ENCODE measurements at places on chromosomes 4 and X. TPM values are rescaled to one million over a fixed set of nuclear protein-coding genes. Genes with fewer than 3 reads are reported as not detected.

DNA sequence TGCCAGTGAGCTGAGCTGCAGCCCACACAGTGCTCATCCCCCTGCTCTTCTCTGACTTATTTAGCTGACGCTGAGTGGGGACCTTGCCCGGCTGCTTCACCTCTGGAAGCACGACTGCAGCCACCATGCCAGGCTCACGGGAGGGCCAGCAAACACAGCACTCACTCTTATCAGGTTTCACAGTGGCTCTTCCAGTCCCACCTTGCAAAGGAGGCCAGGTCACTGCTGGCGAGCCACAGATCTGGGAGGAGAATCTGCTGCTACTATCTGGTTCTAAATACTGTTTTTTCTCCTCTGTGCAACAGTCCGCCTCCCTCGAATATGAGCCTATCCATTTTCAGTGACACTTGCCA, 6.7 kb upstream of the SPON2 start:
- no peak overlapping the region for H3K4me3 ChIP-seq
- H3K36me3 ChIP-seq, result no peaks in the 10 kb centered on the region
- H3K27ac ChIP-seq, result no peak overlapping the region

GRCh38 chr4:161767116-161767515, 396.7 kb downstream of the FSTL5 start:
- H3K36me3 ChIP-seq, result no peaks in the 10 kb centered on the region
- H3K27me3 ChIP-seq, result no peaks in the 10 kb centered on the region
- H3K4me1 ChIP-seq, result no peaks in the 10 kb centered on the region
- H3K27ac ChIP-seq, result no peak overlapping the region
- H3K4me3 ChIP-seq, result no peak overlapping the region

Gene IL1RAPL1
- total RNA-seq, result not detected

GRCh38 chr4:38315286-38315685, 348.7 kb upstream of the KLF3 start:
- no peak overlapping the region for H3K4me3 ChIP-seq
- no peak overlapping the region for H3K27ac ChIP-seq
- DNase-seq, result no peak

Gene SULT1B1
- not detected for total RNA-seq

Gene HSFX3
- total RNA-seq, result not detected

Gene ART3
- not detected for total RNA-seq

- no peak overlapping the region for H3K27ac ChIP-seq
- H3K27me3 ChIP-seq, result no peaks in the 10 kb centered on the region
- no peaks in the 10 kb centered on the region for H3K36me3 ChIP-seq
- H3K4me1 ChIP-seq, result no peaks in the 10 kb centered on the region
Measured at GRCh38 chr4:47686294-47686872, 151.5 kb downstream of the CORIN start.

- H3K36me3 ChIP-seq, result no peaks in the 10 kb centered on the region
- no peaks in the 10 kb centered on the region for H3K4me1 ChIP-seq
Measured at GRCh38 chrX:74422576-74423288, 1.4 kb downstream of the SLC16A2 start.

- H3K27ac ChIP-seq, result no peak overlapping the region
- DNase-seq, result no peak
- no peaks in the 10 kb centered on the region for H3K27me3 ChIP-seq
- no peak overlapping the region for H3K4me3 ChIP-seq
Measured at GRCh38 chrX:123920105-123920785, 41.3 kb upstream of the STAG2 start.

DNA sequence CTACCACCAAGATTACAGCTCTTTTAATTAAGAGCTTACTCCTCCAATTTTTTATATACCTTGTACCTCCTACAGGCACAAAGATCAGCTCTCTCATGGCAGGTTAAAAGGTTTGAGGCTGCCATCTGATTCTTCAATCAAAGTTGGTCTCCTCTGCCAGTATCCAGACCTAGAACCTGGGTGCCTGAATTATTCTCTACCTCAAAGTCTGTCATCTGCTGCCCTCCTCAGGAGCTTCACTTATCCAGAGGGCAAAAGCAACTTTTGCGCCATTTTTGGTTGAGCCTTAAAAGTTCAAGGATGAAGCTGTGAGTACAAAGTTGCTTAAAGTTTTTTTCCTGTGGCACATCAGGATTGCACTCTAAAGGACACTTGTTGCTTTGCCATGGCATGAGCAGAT, 343.7 kb upstream of the PPP1R2C start:
- no peaks in the 10 kb centered on the region for H3K27me3 ChIP-seq
- no peak overlapping the region for H3K27ac ChIP-seq

Gene RRAGB
- 11.9 TPM for total RNA-seq

GRCh38 chrX:71178908-71179307, 34.3 kb downstream of the NLGN3 start:
- no peaks in the 10 kb centered on the region for H3K27me3 ChIP-seq
- DNase-seq, result peak; percentile 31
- H3K27ac ChIP-seq, result no peak overlapping the region
- H3K4me1 ChIP-seq, result no peaks in the 10 kb centered on the region

- no peak overlapping the region for H3K27ac ChIP-seq
- no peak for DNase-seq
- H3K4me3 ChIP-seq, result no peak overlapping the region
- no peaks in the 10 kb centered on the region for H3K27me3 ChIP-seq
Measured at GRCh38 chr4:153804722-153805121, 15.8 kb upstream of the SFRP2 start.

DNA sequence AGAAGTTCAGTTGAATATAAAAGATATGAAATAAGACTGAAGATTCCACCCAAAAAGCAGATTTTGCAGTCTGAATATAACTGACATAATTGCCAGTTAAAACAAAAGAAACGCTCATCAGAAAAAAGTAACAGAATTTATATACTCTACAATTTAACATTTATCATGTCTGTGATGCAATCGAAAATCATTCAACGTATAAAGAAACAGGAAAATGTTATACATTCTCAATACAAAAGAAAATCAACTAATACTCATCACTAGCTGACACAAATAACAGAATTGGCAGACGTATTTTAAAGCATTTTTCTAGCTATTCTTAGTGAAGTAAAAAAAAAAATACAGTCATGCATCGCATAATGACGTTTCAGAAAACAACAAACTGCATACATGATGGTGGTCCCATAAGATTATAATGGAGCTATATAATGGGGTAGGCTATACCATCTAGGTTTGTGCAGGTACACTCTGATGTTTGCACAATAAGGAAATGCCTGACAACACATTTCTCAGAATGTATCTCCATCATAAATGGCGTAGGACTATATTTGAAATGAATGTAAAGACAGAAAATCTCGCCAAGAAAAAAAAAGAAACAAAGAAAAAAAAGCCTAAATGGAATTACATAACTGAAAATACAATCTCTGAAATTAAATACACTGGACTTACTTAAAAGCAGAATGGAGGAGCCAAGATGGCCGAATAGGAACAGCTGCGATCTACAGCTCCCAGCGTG, 34.3 kb downstream of the OR13H1 start:
- no peak overlapping the region for H3K4me3 ChIP-seq
- no peak overlapping the region for H3K27ac ChIP-seq
- no peaks in the 10 kb centered on the region for H3K36me3 ChIP-seq

DNA sequence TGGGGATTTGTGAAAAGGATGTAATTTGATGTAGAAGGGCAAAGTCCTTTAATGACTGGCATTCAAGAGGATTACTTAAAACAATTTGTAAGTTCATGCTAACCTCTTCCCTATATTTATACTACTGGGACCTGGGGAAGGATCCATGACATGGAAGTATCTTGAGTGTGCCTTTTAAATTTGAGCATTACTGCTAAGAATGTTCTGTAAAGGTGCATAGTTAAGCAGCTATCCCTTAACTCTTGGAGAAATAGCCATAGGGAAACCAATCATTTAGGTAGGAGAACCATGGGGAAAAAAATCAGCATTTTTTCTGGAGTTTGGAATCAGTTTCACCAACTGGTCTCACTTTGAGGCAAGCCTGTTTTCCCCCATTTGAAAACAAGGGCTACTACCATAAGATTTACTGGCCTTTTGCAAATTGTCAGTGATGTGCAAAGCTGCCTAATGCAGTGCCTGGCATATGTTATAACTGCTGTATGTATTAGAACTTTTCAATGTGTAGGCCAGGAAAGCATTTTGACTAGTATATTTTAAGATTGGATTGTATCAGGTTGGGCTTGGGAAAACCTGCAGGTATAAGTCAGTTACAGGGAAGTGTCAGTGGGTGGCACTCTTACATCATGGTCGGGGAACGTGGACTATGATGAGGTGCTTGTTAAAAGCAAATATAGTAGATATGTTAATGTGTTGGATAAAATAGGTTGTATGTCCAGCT, 72.1 kb downstream of the PRSS12 start:
- no peaks in the 10 kb centered on the region for H3K27me3 ChIP-seq
- H3K36me3 ChIP-seq, result peaks cover 5% of the 10 kb centered on the region
- peak; percentile 38 for DNase-seq
- peak overlapping the region; percentile 80 for H3K27ac ChIP-seq
- peaks cover 13% of the 10 kb centered on the region for H3K4me1 ChIP-seq

DNA sequence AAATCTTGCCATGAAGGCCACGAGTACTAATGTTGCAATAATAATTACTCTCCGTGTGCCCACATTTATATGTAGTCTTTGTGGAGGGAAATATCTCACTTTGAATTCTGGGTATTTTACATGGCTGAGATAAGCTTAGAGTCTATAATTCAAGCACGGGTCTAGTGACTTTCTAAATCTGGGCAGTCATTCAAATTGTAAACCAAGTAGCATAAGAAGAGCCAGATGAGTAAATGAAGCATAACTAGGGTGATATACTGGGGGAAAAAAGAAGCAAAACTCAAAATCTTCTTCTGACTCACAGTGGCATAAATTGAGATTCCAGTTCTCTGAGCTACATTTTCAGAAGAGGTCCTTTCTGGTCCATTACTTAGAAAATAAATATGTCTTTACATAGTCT, 53.0 kb downstream of the MAPK10 start:
- H3K4me1 ChIP-seq, result no peaks in the 10 kb centered on the region
- no peak overlapping the region for H3K4me3 ChIP-seq
- no peaks in the 10 kb centered on the region for H3K27me3 ChIP-seq

- H3K27me3 ChIP-seq, result no peaks in the 10 kb centered on the region
- no peak overlapping the region for H3K4me3 ChIP-seq
- H3K4me1 ChIP-seq, result no peaks in the 10 kb centered on the region
- H3K36me3 ChIP-seq, result no peaks in the 10 kb centered on the region
- no peak for DNase-seq
Measured at GRCh38 chr4:73446336-73446938, 10.4 kb downstream of the AFP start.

Gene VEGFD
- total RNA-seq, result not detected

DNA sequence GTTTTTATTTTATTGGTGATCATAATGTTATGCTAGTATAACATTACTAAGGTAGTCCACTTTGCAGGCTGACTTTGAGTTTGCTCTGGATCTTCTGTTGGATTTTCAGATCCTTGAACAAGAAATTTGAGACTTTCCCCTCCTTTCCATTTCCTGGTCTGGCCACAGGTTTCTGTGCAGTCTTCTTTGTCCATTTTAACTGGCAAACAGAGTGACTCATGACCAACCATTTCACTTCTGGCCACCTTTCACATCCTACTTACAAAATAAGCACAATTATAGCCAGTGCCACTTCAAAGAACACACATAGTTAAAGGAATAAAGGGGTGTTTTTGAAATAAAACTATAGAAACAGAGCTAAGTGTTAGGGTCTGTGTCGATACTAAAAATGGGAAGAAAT, 8.4 kb downstream of the ANK2 start:
- H3K36me3 ChIP-seq, result no peaks in the 10 kb centered on the region
- H3K4me1 ChIP-seq, result no peaks in the 10 kb centered on the region
- H3K27me3 ChIP-seq, result no peaks in the 10 kb centered on the region
- H3K27ac ChIP-seq, result no peak overlapping the region
- no peak overlapping the region for H3K4me3 ChIP-seq

GRCh38 chr4:137961051-137961438, 281.1 kb downstream of the SLC7A11 start:
- no peaks in the 10 kb centered on the region for H3K27me3 ChIP-seq
- H3K4me3 ChIP-seq, result no peak overlapping the region
- no peaks in the 10 kb centered on the region for H3K36me3 ChIP-seq

Gene TMEM47
- 0.10 TPM for total RNA-seq

DNA sequence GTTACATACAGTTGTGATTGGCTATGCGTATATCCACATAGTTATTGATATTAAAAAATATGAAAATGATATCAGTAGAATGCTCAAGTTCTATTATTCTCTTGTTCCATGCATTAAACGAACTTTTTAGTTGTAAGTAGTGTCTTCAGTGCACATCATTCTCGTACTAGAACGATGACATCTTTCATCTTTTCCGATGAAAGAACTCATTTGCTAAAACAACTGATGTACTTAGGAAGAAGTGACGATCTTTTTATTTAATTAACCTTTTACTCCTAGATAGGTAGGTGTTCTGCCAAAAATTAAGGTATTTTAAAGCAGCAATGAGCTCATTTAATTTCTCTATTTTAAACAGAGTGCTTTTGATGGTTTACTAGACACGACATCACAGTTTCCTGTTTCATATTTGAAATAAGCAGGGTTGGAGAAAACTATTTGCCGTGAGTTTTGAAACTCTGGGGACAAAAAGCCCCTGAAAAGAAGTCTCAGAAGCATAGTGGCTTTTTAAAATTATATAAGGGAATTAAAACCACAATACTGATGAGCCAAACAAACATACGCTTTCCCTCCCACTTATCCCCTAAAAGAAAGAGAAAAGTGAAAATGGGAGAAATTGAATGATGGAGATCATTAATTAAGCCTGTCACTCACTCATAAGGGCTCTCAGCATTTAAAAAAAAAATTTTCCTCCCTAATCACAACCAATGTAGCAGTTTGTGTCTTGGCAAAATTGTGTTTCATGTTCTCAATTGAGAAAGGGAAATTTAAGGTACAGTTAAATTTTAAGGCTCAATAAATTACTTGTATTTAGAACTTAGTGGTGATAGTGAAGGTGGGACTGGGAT, 25.6 kb downstream of the SPRY1 start:
- no peak for DNase-seq
- H3K27ac ChIP-seq, result no peak overlapping the region
- H3K36me3 ChIP-seq, result no peaks in the 10 kb centered on the region
- H3K4me3 ChIP-seq, result no peak overlapping the region

- no peaks in the 10 kb centered on the region for H3K4me1 ChIP-seq
- no peaks in the 10 kb centered on the region for H3K36me3 ChIP-seq
- H3K4me3 ChIP-seq, result no peak overlapping the region
- H3K27ac ChIP-seq, result no peak overlapping the region
- no peak for DNase-seq
Measured at GRCh38 chrX:72584163-72584562, 11.5 kb upstream of the HDAC8 start.

Gene ATRX
- 51.9 TPM for total RNA-seq

- H3K27me3 ChIP-seq, result no peaks in the 10 kb centered on the region
- H3K4me1 ChIP-seq, result no peaks in the 10 kb centered on the region
- no peaks in the 10 kb centered on the region for H3K36me3 ChIP-seq
Measured at GRCh38 chr4:142100941-142101340, 464.6 kb downstream of the IL15 start.

- DNase-seq, result no peak
- H3K36me3 ChIP-seq, result no peaks in the 10 kb centered on the region
- peaks cover 9% of the 10 kb centered on the region for H3K4me1 ChIP-seq
Measured at GRCh38 chr4:11436084-11436483, 7.4 kb upstream of the HS3ST1 start.

Data from GM12878 (cell line).